ENCODE measurements at places on chromosomes 3 and 15.

GRCh38 chr3:158085931-158086330 is 20.3 kb downstream of the SHOX2 start:
- DNase-seq, result no peak

GRCh38 chr3:28972921-28973320 is 307.9 kb upstream of the RBMS3 start:
- no peak for DNase-seq

DNA sequence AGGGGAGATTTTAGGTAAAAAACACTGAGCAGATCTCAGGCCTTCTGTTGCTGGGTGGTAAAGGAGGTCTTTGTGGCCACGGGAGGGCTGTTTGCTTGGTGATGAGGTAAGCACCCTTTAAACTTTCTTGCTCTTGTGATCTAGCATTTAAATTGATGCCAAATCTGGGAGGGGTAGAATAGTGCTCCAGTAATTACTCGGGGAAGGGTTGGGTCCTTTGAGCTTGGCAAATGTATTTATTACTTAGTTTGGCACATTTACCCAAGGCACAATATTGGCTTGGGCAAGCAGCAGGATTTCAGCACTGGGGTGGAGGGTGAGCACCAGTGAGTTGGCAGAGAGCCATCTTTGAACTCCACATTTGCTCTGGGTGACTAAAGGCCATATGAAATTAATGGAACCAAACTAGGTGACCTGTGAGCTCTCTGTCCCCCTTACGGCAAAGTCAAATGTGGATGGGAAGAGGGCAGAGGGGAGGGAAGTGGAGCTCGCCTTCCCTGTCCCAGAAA is 185.9 kb upstream of the ONECUT1 start:
- no peak for DNase-seq

- DNase-seq, result no peak
Observed at GRCh38 chr3:71504250-71505036, 79.1 kb downstream of the FOXP1 start.

DNA sequence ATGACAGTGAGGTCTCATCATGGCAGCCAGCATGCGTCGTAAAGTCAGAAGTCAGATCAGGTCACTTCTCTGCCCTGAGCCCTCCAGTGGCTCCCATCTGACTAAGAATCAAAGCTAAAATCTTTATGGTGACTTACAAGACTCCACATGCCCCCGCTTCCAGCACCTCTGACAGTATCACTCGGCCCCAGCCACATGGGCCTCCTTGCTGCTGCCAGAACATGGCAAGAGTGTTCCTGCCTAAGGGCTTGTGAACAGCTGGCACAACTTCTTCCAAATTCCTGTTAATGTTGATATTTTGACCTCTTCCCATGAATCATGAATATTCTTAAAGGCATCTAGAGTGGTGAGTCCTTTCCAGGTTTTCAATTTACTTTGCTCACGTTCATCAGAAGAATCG is 20.5 kb downstream of the POLR2M start:
- no peak for DNase-seq

- DNase-seq, result no peak
Observed at GRCh38 chr15:90419206-90419605, 31.2 kb downstream of the IQGAP1 start.

- no peak for DNase-seq
Observed at GRCh38 chr3:148682997-148683396, 14.7 kb upstream of the AGTR1 start.

Measured in stimulated activated CD4-positive, alpha-beta T cell treated with anti-CD3 and anti-CD28 coated beads, Interleukin-15, amount 100 ng/mL, for 48 hours (primary cell).